ENCODE measurements at places on chromosomes 2 and 18.

DNA sequence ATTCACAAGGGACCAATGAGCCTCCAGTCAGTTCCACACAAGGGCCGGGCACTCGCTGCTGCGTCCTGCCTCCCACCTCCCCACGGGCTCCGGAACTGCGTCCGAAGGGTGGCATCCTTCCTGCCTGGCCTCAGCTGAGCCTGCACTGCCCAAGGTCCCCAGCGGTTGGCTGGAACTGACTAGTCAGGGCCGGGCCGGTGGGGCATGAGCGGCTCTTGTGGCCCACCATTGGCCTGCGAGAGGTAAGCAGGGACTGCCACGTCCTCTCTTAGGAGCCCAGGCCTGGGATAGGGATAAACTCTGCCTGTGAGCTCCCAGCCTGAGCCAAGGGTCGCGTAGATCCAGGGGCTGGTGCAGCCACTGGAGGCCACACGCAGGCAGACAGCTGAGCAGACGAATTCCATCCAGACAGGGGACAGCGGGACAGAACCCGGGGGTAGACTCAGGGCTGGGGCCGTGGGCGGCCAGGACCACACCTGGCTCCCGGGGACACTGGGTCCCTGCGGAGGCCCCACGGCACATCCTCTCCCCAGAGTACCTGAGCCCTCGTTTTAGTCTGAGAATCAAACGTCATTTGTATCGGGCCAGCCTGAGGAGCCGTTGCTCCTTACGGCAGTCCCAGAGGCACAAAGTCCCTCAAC, 148.4 kb downstream of the ZNF516 start:
- DNase-seq, result no peak

DNA sequence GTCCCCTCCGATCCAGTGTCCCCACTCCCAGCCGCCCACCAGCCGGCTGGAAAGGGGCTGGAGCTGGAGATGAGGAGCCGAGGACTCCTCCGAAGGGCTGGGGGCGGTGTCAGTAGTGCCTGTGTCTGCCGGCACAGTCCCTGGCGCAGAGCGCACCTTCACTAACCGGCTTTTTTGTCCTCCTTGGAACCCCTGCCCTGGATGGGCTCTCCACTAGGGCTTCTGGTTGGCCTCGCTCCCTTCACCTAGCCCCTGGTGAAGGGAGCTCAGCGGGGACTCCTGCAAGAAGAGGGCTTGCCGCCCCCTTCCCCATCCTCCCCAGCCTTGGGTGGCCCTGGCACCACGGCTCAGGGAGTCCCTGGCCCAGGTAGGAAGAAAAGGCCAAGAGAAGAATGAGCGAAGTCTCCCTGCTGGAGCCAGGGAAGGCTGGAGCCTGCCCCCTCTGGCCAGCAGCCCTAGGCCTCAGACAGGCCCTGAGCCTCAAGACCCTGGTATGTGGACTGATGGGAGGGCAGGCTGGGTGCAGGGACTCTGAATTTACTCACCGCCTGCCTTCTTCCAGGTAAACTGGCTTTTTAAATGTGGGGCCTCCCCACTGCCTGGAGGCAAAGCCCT, 570 bp upstream of the ECEL1 start:
- no peak for DNase-seq

GRCh38 chr18:77254711-77255405, 5.2 kb downstream of the GALR1 start:
- no peak for DNase-seq

- DNase-seq, result no peak
These were observed 856 bp downstream of the TIA1 start for GRCh38 chr2:70247364-70248180.

GRCh38 chr2:157290525-157290924, 33.0 kb downstream of the GALNT5 start:
- DNase-seq, result no peak

GRCh38 chr18:48531082-48531403, 7.8 kb upstream of the CTIF start:
- DNase-seq, result no peak

DNA sequence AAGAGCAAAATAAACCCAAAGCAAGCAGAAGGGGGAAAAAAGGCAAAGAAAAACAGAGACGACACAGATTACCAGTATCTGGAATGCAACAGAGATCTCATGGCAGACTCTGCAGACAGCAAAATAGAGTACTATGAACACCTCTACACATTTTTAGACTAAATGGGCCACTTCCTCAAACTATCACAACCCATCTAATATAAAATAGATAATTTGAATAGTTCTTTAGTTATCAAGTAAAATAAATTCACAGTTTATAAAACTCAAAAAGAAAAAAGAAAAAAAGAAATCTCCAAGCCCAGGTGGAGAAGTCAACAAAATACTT, 16.6 kb downstream of the SESTD1 start:
- DNase-seq, result no peak

GRCh38 chr2:224659714-224660113, 56.5 kb downstream of the CCDC195 start:
- no peak for DNase-seq

Data from frontal cortex (tissue), 4 donors.